ENCODE measurements at places on chromosomes 13 and 19.

DNA sequence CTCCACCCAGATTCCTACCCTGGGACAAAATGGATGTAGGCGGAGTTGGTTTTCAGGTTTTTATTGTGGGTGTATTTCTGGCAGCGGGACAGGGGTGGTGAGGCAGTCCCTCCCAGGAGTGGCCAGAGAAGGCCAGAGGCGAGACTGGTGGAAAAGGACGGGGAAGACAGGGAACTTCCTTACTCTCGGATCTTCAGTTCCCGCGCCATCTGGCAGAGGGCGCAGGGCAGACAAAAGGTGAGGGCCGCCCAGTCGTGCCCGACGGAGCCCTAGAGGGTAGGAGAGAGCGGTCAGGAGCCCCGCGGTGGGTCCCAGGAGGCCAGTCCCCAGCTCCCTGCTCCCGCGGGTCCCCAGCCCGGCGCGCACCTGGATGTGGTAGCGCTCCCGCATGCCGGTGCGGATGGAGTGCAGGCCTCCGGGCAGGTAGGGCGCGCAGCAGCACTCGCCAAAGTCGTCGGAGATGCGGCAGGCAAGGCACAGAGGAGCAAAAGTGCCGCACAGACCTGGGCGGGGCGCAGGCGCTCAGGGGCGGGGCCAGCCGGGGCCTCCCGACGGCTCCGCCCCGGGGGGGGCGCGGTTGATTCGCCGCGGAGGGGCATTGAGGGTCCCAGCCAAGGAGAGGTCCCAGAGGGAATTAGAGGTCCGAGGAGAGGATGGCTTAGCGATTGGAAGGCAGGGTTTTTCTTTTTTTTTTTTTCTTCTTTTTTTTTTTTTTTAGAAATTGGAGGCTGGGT, 3.0 kb downstream of the CNFN start:
- peak; percentile 86 for DNase-seq

- DNase-seq: no peak
Measured at GRCh38 chr19:55699221-55699620, 24.2 kb downstream of the EPN1 start.

- no peak for DNase-seq
Measured at GRCh38 chr13:32423592-32423991, 4.3 kb downstream of the N4BP2L1 start.

DNA sequence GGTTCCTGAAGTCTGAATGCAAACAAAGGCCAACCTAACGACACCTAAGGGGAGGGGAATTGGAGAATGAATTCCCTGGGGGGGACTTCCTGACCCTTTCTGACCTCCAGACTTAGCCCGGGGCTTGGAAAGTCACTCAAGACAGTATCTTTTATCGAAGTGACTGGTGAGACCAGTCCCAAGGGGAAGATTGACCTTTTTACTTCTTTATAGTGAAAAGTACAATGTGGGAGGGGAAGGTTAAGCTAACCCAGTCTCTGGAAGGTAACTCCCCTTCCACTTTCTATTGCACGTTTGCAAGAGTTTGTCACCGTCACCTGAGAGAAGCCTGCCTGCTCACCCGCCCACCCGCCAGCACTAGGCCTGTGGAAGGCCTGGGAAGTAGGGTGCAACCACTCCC, 111.9 kb downstream of the EFNB2 start:
- DNase-seq: no peak

- no peak for DNase-seq
Measured at GRCh38 chr19:40507892-40508291, 41.1 kb downstream of the SPTBN4 start.

DNA sequence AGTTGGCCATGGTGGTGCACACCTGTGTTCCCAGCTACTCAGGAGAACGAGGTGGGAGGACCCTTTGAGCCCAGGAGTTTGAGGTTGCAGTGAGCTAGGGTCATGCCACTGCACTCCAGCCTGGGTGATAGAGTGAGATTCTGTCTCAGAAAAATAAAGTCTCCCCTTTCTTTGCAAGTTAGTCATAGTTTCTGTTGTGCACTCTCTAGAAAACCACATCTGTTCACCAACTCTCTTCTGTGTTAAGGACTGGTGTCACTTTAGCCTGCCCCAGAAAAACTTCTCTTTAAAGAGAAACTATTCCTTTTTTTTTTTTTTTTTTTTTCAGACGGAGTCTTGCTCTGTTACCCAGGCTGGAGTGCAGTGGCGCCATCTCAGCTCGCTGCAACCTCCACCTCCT, 4.9 kb upstream of the CHST8 start:
- DNase-seq: no peak

GRCh38 chr19:7767487-7767886, 4.4 kb downstream of the CLEC4M start:
- DNase-seq: no peak

- no peak for DNase-seq
Measured at GRCh38 chr13:92806215-92806614, 420.4 kb upstream of the GPC6 start.

GRCh38 chr13:110546378-110546777, 15.1 kb downstream of the RAB20 start:
- no peak for DNase-seq

DNA sequence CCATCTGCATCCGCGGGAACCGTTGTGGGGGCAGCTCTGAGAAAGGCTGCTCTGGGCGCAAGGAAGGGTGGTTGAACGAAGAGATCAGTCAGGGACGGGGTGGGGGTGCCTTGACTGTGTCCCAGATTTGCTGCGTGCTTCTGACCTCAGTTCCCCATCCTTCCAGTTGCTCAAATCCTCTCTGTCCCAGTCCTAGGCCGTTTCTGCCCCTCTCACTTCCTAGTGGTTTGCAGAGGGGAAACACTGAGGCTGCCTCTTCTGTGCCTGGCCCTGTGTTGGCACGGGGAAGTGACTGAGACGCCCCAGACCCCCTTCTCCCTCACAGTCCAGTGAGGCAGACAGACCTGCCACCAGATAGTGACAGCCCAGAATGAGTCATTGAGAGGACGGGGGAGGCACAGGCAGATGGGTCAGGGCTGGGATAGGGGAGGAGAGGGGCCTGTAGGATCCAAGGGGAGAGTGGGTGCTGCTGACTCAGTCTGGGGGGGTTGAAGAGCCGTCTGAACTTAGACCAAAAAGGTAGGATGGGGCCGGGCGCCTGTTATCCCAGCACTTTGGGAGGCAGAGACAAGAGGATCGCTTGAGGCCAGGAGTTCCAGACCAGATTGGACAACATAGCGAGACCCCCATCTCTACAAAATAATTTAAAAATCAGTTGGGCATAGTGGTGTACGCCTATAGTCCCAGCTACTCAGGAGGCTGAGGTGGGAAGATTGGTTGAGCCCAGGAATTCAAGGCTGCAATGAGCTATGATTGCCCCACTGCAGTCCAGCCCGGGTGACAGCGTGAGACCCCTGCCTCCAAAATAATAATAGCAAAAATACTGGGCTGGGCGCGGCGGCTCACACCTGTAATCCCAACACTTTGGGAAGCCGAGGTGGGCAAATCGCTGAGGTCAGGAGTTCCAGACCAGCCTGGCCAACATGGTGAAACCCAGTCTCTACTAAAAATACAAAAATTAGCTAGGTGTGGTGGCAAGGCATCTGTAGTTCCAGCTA, 26.5 kb downstream of the NUMBL start:
- no peak for DNase-seq

DNA sequence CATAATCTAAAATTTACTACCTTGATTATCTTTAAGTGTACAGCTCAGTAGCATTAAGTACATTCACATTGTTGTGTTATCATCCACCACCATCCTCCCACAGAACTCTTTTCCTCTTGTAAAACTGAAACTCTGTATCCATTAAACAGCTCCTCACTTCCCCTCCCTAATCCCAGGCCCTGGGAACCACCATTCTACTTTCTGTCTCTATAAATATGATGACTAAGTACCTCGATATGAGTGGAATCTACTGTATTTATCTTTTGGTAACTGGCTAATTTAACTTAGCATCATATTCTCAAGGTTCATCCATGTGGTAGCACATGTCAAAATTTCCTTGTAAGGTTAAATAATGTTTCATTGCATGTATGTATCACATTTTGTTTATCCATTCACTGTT, 49.0 kb upstream of the POMP start:
- no peak for DNase-seq

DNA sequence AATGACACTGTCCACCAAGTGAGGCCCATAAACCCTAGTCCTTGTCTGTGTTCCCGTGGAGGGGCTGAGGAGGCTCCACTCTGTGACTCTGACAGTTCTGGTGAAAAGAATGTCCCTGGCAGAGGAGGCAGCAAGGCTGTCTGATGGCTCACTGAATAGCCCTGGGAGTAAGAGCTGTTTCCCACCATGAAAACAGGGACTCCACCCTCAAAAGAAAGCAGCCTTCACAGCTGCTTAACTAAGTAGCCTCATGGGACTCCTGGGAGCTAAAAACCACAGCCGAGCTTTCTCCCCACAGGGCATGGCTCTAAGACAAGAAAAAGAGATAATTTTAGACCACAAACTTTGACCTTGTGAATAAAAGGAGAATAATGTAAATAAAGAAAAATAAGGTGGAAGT, 135.1 kb upstream of the FRY start:
- no peak for DNase-seq

- no peak for DNase-seq
Measured at GRCh38 chr13:65966991-65967451, 1263.1 kb downstream of the PCDH9 start.
